ENCODE measurements at places on chromosomes 1 and 21.
A peak's percentile ranks its signal among the peaks of the same experiment; 100 is the strongest.

GRCh38 chr1:214282630-214283242, 1.8 kb downstream of the SMYD2 start:
- DNase-seq, result no peak

DNA sequence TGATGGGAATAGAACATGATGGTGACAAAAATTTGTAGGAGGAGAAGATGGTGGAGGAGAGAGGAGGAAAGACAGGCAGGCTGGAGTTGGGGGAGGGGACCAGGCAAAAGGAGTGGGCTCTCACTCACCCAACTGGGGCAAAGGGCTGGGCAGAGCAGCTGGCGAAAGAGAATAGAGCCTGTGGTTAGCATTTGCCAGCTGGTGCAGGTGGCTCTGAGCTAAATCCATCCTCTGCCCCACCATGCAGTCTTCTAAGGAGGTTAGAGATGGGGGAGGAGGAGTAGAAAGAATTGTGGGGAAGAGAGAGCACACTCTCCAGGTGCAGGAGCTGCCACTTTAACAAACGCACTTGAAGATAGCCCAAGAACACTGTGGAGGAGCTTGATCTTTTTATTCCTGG, 27.6 kb upstream of the SLAMF1 start:
- DNase-seq, result peak; percentile 86

DNA sequence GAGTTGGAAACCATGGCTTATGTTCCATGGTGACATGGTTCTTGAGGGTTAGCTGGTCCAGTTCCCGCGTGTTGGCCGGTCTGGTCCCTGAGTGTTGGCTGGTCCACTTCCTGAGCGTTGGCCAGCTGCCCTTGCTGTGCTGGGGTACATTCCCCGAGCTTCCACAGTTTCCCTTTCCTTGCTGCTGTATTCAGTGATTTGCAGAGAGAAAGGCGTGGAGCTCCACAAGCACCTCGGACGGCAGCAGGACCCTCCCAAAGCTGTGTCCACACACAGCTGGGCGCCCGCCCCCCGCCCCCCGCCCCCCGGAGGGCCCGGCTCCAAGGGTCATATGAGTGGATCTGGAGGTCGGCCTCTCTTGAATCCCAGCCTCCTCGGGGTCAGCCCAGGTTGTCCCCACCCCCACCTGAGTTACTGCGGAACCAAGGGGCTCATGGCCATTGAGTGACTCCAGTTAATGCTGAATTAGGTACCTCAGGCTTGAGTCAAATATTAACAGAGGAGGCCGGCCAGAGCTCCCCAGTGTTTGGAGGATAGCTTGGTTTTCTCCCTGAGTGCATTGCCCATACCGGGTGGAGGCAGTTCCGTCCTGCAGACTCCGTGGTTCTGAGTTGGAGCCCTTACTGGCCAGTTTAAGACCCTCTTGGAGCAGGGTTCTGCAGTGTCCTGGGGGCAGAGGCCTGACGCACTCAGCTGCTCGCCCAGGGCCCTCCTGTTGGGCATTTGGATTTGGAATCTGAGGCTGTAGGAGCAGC, 18.4 kb downstream of the COL18A1 start:
- no peak for DNase-seq

DNA sequence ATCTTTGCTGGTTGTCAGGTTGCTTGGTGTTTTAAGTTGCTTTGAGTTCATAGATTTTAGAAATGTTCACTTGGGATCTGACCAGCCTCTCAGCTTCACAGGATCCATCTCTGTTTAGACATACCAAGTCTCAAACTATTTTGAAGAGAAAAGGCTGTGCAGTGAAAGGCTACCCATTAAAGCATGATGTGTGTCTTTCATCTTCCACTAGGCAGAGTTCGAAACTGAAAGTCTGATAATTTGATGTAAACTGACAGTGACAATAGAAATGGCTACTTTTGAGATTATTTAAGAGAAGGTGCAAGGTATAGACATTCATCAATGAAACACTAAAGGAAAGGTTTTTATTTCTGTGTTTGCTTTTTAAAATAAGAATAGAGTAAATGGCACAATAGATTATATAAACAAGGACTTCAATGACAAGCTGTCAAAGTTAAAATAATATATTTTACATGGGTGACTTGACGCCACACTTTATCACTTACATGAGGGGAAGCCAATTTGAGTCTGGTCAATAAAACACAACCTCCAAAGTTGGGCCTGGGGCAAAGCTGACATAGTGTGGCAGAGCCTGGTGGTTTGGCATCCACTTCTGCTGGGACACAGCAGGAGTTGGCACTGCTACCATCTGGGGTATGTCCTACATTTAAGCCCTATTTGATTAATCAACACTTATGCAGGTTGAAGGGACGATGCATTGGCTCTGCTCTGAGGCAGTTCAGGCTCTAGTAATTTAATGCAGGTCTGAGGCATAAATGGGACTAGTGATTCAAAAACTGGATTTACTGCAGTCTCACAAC, 197.7 kb downstream of the CRB1 start:
- no peak for DNase-seq

- no peak for DNase-seq
Observed at GRCh38 chr1:27741121-27741520, 15.4 kb downstream of the FAM76A start.

GRCh38 chr1:147912553-147912952, 10.0 kb downstream of the GJA8 start:
- DNase-seq, result no peak

DNA sequence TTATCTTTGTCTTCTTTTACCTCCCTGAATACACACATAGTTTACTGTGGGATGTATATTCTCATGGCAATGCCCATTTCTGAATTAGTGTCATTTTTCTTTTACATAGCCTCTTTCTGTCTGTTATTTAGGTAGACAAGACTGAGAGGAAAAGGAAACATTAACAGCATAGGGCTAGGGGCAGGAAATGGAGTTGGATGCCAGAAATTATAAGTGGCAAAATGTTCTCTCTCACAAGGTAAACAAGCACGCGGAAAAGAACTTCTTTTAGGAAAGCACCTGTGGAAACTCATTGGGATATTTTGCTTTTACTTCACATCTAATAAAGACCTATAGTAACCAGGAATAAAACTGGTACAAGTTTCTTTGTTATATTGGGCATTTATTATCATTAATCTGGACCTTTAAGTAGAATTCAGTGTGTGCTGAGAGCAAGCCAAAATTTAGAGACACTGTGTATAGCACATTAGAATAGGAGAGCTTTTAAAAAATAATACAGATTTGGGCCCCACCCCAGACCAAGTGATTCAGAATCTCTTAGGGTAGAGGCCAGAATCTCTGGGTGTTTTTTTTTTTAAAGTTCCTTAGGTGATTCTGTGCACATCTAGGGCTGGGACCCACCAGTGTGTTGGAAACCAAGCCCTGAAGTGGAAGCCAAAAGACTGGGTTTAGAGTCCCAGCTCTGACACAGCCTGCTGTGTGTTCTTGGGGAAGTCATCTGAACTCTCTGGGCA, 32.7 kb downstream of the S100A10 start:
- DNase-seq, result no peak

DNA sequence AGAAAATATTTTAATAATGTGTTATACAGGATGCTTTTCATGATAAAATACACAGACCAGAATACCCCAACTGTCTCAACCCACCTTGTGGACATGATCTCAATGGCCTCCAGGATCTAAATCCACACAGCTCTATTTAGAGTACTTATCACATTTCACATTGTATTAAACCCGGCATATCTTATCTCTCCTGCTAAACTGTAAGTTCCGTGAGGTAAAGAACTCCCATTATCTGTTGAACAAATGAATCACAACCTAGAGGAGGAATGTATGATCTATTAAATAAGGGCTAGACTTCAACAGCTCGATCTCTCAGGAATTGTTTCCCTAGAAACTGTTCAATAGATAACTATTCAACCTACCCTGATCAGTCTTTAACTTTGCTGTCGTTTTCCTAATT, 6.9 kb downstream of the ETV3 start:
- DNase-seq, result no peak

DNA sequence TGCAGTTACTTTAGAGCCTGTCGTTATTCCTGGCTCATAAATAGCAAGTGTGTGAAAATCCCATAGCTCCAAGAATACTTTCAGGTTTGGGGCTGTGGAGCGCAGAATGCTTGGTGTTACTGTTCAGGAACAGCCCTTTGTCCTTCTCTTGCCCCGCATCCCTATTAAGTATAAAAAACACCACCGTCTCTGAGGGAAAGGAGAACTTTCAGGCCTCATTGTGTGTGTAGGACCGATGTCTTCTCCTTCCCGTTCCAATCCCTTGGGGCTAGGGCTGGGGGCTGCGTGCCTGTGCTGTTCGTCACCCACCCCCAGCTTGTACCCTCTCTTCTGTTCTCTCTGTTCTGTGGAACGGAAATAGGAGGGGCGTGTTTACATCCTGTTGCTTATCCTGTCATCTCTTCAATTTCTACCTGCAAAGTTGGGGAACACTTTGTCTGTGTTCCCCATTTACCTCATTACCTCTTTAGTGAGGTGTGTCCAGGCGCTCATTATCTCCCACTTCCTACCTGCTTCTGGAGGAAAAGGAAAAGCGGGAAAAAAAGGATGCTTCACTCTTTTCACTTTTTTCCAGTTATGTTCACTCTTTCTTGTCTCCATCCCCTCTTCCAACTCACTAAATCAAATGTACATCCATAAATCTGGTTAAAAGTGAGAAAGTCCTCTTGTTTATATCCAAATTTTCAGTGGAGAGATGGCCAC, 788 bp upstream of the TXNIP start:
- peak; percentile 82 for DNase-seq

DNA sequence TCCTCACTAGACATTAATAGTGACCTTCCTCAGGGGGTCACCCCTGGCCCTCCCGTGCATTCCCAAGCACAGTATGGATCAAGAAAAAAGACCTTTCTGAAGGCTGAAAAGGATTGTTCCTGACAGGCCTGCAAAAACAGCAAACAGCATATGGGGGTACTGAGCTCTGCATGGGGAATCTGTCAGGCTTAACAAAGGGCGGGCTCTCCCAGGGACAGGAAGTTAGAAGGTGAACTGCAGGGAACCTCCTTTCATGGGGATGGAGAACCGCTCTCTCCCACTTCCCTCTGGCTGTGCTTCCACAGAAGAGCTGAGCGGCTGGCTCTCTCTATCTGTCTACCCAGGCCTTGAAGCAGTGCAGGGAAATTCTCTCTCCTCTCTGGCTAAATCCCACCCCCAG, 91.7 kb downstream of the DTL start:
- DNase-seq, result no peak

- no peak for DNase-seq
Observed at GRCh38 chr1:201531551-201532425, 7.1 kb upstream of the NAV1 start.

DNA sequence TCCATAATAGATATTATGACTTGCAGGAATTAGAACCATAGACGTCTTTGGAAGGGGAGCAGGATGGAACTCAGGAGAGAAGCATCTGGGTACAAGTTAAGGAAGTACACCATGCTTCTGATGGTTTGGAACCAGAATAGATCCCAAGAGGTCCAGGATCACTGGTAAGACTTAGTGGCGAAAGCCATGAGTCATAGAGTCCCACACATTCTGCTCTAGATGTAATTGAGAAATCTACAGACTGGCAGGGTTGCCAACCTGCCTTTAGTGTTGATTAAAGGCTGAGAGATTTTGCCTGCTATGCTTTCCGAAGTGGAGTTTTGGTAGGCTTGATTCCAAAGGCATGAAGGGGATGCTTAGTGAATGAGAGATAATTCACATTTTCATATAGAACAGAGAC, 57.1 kb upstream of the C1orf87 start:
- DNase-seq, result no peak

DNA sequence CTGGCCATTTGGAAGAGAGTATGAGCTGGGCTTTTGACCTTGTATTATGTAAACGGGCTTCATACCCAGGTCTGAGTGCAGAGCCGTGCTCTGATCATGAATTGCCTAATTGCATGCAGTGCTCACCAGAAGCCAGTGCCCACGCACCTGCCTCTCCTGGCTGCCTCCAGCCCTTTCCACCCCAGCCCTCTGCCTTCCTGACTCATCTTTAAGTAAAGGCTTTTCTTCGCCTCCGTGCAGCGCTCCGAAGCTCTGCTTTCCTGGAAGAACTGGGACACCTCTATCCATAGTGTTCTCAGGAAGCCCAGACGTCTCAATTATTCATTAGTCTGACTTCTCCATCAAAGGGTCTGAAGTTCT, 413.7 kb downstream of the PTPRU start:
- no peak for DNase-seq

DNA sequence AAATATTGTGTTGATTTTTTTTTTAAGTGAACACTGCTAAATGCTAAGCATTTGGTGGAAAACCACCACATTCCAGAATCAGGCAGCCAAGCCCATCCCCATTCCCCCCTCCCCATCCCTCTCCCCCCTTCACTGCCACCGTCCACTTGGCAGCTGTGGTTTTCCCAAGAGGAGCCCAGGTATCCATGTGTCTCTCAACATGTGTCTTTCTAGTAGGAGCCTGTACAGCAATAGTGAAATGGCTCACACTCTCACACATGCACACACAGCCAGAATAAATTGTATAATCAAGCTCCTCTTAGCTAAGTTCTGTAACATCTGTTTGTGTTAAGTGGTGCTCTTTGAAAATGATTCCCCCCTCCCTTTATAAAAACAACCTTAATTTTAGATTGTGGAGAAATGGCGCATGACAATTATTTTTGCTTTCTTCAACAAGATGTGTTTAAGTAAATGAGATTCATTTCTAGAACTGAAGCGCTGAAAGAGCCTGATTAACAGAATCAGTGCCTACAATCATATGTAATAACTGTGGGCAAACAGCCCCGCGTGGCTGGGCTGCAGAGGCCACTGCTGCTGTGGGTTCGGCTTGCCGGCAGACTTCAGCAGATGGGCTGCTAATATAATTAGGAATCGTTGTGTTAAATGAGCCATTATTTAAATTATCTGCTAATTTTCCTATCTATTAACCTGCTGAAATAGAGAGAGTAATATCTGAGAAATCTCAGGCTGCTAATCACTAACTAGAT, 43.3 kb downstream of the BACE2 start:
- no peak for DNase-seq

DNA sequence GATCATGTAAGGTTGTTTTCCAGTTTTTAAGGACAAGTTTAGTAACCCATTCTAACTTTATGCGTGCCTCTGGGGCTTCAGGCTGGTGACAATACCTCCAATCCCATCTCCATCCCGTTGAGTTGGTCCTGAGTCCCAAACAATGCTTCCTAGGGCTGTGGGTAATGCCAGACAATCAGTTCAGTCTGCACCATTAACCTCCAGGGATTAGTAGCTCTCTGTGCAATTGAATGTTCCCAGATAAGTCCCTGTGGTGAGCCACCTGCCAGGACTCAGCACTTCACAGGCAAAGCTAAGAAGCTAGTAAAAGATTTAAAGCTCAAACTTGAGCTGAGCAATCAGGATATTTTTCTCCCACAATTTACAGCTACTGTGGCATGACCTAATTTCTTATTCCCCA, 462.2 kb upstream of the PTBP2 start:
- DNase-seq, result no peak

GRCh38 chr21:38301321-38302214, 44.8 kb downstream of the KCNJ15 start:
- no peak for DNase-seq

Measured in DND-41 (cell line).